ENCODE measurements at places on chromosomes 2 and 18.

- DNase-seq: no peak
Observed at GRCh38 chr2:118202707-118203303, 114.5 kb downstream of the INSIG2 start.

DNA sequence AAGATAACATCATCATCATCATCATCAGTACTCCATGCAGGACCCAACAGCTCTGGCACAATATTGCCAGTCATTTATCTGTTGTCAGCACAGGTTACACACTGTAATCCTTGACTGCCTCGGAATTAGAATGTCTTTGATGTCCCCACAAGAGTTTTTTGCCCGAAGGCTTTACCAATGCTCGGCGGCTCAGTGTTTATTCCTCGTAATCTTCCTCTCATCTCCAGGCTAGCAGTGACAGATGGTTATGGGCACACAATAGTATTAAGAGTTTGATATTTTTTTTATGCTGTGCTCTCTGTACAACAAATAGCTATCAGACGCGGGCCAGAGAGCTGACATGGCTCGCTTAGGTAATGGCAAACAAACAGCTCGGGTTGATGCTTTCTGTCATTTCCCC is 515.2 kb downstream of the ZEB2 start:
- no peak for DNase-seq

- DNase-seq: no peak
Observed at GRCh38 chr2:120863661-120864320, 128.1 kb downstream of the GLI2 start.

GRCh38 chr2:60554074-60554645 is 706 bp upstream of the BCL11A start:
- DNase-seq: no peak

GRCh38 chr2:198857246-198857645 is 600.5 kb downstream of the SATB2 start:
- no peak for DNase-seq

DNA sequence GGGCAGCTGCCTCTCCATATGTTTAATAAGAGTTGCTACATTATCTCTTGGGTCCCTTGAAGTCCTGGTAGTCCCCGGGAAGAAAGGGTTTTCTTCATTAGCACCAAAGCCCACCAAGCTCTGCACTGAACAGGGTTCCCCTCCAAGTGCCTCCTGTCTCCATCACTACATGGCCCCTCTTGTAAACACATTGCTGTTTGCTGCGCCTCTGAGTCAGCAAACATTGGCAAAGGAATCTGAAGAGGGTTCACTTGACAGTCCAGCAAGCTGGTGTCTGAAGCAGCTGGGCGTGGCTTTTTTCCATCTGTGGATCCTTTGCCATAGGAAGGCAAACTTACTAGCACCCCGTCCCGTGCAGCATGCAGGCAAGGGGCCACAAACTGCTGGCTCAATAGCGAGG is 82.8 kb downstream of the TEX51 start:
- no peak for DNase-seq

DNA sequence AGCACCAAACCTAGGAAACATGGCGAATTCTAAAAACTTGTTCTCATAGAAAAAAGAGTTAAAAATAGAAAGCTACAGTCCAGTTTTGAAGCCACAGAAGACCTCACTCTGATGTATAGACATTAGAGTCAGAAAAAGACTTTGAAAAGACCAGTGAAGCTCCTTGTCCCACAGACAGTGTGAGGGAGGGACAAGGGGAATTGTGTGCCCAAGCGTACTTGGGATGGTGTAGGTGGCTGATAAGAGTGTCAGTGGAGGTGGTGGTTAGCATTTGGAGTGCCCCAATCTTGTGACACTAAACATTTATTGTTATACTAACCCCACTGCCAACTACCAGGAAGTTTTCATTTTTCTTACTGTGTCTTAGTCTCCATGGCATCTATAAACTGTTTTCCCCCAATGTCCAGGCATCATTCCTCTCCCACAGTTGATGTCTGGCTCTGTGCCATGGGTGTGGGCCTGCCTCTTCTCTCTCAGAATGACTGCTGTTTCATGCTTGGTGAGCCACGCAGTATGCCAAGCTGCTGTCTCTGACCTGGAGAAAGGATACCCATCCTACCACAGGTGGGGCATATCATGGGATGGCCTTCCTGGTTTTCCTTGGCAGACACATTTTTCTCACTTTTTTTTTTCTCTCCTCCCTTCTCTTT is 161.4 kb downstream of the RPIA start:
- DNase-seq: no peak

DNA sequence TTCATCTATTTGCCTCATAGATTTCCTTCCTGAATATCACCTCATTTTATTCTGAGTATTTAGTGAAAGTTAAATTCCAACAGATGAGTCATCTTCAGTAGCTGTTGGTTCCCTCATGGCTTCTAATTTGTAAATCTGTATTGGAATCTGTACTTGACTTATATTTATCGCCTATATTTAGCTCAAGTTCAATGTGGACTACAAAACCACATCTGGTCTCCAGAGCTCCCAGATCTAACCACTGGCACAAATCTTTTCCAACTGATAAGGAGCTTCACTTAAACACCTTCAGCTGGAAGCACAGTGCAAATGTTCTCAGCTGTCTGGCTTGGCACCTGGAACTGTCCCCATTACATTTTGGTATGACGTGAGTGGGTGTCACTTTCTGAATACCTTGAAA is 82.8 kb upstream of the DSEL start:
- DNase-seq: no peak

- DNase-seq: no peak
Observed at GRCh38 chr18:1846640-1847039, 724.7 kb downstream of the METTL4 start.

DNA sequence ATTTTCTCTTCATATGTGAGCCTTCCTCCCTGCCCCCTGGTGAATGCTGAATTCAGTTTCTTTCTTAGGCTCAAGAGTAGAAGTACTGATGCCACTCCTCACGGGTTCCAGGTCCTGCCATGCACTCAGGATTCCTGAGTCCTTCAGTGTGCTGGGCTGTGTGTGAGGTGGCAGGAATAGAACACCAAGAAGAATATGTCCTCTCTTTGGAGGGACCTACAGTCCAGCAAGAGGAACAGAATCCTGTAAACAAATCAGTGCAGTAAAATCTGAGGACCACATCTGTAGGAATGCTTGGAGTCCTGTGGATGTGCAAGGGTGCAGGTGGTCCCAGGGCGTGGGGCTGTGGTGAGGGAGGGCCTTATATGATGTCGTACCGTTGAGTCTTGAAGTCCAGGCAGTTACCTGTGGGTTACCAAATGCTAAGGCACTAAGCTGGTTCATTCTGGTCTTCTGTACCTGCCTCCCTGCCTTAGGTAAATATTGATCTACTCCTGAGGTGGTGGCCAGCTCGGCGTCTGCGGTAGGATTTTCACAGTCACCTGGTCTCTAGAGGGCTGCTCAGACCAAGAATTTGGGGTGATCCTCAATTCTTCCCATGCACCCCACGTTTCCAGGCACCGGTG is 5.5 kb downstream of the ASAP2 start:
- DNase-seq: peak; percentile 36

GRCh38 chr2:138787053-138787666 is 7.0 kb upstream of the NXPH2 start:
- no peak for DNase-seq

- DNase-seq: no peak
Observed at GRCh38 chr18:46555724-46556123, 101.3 kb downstream of the LOXHD1 start.

- no peak for DNase-seq
Observed at GRCh38 chr2:98849113-98849512, 86.9 kb downstream of the CRACDL start.

GRCh38 chr2:241736111-241736510 is 1.7 kb downstream of the D2HGDH start:
- DNase-seq: no peak

GRCh38 chr2:48592067-48592466 is 25.6 kb upstream of the GTF2A1L start:
- no peak for DNase-seq

DNA sequence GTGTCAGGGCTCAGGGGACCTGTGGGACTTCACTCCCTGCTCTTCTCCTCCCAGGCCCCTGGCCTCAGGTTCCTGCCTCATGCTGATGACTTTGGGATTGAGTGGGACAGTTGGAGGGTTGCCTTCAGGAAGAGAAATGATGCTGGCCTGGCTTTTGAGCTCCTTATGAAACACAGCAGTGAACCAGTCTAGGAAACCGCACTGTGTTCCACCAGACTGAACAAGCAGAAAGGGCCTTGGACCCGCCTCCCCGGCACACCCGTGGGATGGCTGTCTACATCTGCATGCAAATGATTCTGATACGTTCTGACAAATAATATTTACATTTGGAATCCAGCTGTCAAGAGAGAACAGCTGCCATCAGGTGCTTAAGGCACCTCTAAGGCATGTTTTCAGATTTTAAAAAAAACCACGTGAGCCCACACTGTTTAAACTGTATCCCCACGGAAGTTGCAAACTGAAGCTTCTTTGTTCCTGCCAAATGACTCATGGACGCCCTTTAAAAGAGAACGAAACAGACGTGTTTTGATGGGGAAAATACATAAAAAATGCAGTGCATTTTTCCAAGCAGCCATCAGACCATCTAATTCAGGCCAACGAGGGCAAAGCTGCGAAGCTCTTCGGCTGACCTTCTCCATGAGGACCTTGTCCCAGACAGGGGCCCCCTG is 27.6 kb upstream of the ASAP2 start:
- no peak for DNase-seq

DNA sequence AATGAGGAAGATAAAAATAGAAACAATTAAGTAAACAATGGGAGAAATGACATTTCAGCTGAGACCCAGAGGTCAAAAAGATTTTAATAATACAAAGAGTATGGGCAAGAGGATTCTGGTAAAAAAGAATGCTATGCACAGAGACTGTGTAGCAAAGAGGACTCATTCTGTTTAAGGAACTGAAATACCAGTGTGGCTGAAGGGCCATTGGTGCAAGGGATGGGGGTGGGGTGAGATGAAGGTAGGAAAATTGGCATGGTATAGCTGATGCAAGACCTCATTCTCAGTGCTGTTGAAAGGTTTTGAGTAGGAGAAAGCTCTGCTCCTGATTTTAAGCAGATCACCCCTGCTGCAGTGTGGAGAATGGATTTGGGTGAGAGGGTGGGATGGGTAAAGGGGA is 10.8 kb downstream of the GALNT1 start:
- no peak for DNase-seq

GRCh38 chr2:1974397-1974796 is 230.1 kb upstream of the PXDN start:
- peak; percentile 83 for DNase-seq

- no peak for DNase-seq
Observed at GRCh38 chr2:51335087-51336058, 303.4 kb upstream of the NRXN1 start.

DNA sequence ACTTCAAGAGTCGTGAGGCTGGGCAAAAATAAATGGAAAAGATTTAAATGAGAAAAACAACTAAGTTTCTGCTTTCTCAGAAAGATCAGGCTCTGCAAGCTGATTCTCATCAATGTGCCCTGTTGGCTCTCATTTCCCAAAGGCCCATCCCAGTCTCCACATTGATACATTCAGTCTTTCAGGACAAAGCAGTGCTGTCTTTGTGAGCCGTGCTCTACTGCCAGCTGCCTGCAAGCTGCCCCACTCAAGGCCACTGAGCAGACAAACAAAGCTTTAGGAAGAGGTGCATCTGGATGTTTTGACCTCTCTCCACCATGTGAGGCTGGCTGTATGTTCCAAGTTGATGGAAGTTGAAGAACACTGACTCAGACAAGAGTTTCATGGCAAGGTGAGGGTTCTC is 48.8 kb downstream of the FSHR start:
- no peak for DNase-seq

- no peak for DNase-seq
Observed at GRCh38 chr2:147829106-147829505, 15.7 kb upstream of the ACVR2A start.

DNA sequence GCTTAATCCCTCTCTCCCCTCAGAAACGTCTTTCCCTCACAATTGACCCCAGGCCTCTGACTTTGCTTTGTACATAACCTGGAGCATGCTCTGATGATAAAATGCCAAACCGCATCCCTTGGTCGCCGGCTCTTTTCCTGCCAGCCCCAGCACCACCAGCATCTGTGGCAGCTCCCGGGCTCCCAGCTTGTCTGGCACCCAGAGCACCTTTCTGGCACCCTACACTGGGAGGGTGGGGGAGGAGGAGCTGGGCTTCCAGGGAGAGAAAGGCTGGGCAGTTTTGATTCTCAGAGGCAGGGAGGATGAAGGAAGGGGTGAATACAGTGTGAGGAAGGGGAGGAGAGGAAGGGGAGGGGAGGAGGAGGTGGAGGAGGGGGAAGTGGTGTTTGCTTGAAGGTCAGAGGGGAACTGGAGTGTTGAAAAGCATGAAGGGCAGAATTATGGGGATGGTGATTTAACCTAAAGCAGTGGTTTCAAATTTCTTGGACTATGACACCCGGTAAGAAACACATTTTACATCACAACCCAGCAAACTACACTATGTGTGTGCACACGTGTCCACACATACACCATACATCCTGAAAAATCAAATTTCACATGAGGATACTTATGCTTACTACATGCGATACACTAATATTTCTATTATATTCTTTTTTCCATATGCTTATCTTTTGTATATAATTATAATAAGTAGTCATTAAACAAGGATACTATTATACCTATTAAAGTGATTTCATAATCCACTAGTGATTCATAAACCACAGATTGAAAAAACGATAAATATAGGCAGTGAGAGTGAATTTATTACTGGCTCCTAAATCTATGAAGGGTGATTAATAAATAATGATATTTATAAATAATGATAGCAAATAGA is 30.0 kb upstream of the IGFBP2 start:
- DNase-seq: no peak

DNA sequence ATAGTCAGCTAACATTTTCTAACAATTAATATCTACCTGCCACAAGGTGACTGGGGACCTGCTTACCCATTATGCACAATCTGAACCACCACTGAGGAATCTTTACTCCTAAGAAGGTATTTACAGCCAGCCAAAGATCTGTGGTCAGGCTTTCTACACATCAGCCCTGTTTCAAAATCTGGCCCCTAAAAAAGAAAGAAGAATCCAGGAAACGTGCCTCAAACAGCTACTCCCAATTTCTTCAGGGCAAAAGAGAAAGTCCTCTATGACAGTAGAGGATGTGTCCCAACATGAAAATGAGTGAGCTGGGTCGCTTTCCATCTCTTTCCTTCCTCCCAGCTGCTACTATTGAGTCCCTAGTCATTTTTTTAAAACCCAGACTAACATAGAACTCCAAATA is 79.5 kb downstream of the EPB41L3 start:
- no peak for DNase-seq

DNA sequence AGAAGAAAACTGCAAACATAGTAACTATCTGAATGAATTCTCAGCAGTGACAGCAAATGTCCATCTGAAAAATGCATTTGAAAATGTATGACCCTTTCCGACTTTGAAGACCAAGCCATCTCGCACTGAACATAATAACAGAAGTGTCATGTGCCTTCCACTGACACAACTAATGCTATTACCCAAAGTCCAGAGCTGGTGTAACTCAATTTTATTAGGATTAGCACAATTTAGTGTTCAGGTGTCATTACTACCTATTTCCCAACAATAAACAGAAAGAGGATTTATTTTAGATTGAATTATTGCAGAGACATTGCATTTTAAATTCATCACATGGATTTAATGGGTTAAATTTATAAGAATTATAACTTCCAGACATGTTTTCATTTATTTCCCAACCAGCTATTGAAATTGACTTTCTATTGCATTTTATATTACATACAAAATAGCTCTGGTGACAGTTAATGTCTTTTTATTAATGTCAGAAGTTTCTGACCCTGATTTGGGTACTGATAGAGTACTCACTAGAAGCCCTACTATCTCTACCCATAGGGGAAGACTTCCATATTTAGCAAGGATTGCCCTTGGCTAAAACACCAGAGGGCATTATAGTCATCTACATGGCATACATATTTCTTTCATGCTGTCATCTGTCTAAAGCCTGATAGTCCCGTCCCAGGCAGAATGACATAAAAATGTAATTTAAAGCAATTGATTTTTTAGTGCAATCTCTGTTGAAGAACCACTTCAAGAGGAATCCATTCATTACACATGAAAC is 7.0 kb upstream of the STK39 start:
- no peak for DNase-seq
